ENCODE measurements at places on chromosomes 13 and 19. TPM values are rescaled to one million over a fixed set of nuclear protein-coding genes. Genes with fewer than 3 reads are reported as not detected.

The BAX gene
- total RNA-seq: 62.3 TPM

The GARIN5B gene
- total RNA-seq: not detected

The CD209 gene
- total RNA-seq: 1.2 TPM

The CYP4F2 gene
- total RNA-seq: 16.4 TPM

The OR10H1 gene
- 0.97 TPM for total RNA-seq

The ZNF132 gene
- total RNA-seq: 8.1 TPM

The DLL3 gene
- total RNA-seq: 6.3 TPM

The TTYH1 gene
- total RNA-seq: 1.8 TPM

The IGFL1 gene
- total RNA-seq: 4.8 TPM

The PODNL1 gene
- 0.50 TPM for total RNA-seq

The FCER2 gene
- total RNA-seq: not detected

The FAM216B gene
- not detected for total RNA-seq

The ZNF492 gene
- total RNA-seq: 0.97 TPM
